ENCODE measurements at places on chromosomes 13 and 19.

DNA sequence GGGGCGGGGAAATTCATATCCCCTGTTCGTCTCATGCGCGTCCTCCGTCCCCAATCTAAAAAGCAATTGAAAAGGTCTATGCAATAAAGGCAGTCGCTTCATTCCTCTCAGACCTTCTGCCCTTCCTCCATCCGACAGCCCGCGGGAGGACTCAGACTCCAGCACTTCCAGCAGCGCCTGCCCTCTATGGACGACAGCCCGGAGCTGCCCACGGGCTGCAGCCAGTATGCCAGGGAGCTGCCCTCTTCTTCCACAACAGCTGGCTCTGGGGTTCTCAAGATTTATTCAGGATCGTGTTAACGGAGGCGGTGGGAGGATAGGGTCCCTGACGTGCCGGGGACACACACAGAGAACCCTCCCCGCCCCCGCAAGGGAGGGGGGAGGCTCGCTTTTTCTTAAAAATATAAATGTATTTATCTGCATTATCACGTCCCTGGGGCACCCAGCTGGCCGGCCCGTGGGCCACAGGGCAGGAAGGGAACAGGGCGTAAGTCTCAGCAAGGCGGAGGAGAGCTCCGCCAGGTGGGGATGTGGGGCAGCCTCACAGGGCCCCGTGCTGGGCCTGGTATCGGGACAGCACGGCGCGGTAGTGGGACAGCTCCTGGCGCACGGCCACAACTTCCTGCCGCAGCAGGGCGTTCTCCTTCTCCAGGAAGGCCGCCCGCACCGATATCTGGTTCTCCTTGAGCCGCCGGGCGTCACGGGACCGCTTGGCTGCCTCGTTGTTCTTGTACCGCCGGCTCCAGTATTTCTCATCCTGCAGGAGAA is 6.7 kb downstream of the DBP start:
- peak; percentile 64 for DNase-seq

DNA sequence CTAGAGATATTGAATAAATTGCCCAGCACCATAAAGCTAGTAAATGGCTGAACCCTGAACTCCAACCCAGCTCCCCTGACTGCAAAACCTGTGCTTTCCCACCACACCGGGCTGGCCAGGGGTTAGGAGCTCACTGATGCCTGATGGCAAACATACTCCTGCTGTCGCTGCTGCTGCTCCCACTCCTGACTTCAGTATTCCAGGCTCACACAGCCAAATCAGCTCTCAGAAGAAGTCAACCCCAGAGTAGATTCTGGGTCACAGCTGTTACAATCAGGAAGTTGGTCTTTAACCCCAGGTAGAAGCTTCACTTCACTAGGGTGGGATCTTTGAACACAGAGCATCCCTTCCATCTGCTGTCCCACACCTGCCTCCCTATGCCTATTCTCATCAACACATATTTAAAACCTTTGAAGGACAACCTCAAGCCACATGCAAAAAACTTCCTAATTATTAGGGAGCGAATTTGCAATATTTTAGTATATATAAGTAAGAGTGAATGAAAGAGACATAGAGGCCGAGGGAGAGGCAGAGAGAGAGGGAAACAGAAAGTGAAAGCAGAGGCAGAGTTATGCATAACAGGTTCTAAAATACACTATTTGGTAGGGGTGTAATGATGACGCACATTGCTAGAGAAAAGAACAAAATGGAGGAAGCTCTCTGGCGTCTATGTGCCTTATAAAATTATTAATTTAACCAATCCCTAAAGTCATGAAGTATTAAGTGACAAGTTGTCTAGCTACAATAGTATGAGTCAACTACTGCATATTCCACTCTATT is 99.4 kb upstream of the SERP2 start:
- DNase-seq = peak; percentile 81

DNA sequence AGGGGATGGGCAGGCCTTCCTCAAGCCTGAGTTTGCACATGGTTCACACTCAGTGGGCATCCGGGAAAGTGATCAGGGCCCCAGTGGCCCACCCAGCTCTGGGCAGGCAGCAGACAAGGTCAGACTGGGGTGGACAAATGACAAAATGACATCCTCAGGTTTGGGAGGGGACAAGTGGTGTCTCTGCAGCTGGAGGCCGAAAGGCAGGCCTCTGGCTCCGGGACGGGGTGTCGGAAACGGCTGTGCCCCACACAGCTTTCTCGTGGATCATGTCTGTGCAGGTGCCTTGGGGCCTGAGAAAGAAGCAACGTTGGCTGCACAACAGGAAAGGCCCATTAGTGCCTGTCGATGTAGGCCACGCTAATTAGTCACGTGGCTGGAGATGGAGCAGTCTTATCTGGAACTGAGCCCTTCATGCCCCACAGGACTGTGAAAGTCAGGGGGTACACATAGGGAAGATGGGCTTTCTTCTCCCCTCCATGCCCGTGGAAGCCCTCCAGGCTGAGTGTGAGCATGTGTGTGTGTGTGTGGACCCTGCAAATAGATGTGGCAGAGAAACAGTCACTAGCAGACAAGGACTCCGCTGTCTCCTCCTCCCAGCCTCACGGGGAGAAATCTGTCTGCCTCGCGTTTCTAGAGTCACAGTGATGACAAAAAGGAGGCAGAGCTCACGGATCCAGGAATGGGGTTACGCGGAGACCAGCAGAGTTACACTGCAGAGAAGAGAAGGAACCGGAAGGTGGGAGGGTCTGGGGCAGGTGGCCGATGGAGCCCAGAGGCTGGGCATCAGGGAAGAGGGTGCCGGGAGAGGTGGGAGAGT is 44.2 kb downstream of the CHST8 start:
- no peak for DNase-seq

- no peak for DNase-seq
These were observed 78.0 kb downstream of the KLF5 start for GRCh38 chr13:73136776-73137175.

DNA sequence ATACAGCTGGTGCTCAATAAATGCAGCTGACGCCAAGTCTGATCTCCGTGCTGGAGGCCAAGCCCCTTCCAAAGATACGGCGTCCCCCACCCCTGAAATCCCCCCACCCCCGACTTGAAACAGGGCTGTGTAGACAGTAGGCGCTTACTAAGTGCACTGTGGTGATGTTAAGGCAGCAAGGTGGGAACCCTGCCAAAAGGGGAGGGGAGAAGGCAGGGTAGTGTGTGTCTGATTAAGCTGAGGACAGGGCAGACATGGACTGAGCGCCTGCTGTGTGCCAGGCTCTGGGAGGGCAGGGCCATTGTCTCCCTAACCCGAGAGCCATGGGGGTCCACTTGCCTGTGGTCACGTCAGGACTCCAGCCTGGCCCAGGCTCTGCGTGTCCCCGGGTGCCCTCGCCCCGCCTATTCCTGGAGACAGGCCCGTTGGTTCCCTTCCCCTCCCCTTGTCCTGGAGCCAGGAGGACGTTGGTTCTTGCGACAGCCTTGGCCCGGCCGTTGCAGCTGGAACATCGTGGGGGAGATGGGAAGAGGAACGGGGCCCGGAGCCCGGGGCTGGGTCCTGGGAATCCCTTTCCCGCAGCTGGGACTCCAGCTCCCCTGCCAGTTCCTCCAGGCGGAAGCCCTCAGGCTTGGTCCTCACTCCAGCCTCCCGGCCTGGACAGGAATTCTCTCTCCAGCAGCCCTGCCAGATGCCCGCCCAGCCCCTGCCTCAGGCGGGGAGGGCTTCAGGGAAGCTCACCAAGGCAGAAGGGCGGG is 1.7 kb upstream of the ELANE start:
- peak; percentile 32 for DNase-seq

GRCh38 chr13:104592127-104592526 is 1525.9 kb upstream of the SLC10A2 start:
- peak; percentile 15 for DNase-seq

- DNase-seq = no peak
These were observed 149.8 kb downstream of the DLEU7 start for GRCh38 chr13:50693727-50694126.

DNA sequence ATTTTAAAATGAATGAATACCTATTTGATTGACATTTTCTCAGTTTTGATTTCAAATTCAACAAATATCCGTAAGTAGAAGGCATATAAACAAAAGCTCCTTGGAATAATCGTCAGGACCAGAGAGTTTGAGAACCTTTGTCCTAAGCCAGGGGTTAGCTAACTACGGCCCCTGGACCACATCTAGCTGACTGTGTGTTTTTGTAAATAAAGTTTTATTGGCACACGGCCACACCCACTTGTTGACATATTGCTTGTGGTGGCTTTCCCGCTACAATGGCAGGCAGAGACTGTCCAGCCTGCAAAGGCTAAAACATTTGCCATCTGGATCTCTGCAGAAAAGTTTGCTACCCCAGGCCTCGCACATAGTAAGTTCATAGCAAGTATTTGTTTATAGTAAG is 83.4 kb downstream of the GNG7 start:
- DNase-seq = no peak

- DNase-seq = no peak
These were observed 233.9 kb downstream of the ZIC5 start for GRCh38 chr13:99737481-99738245.

DNA sequence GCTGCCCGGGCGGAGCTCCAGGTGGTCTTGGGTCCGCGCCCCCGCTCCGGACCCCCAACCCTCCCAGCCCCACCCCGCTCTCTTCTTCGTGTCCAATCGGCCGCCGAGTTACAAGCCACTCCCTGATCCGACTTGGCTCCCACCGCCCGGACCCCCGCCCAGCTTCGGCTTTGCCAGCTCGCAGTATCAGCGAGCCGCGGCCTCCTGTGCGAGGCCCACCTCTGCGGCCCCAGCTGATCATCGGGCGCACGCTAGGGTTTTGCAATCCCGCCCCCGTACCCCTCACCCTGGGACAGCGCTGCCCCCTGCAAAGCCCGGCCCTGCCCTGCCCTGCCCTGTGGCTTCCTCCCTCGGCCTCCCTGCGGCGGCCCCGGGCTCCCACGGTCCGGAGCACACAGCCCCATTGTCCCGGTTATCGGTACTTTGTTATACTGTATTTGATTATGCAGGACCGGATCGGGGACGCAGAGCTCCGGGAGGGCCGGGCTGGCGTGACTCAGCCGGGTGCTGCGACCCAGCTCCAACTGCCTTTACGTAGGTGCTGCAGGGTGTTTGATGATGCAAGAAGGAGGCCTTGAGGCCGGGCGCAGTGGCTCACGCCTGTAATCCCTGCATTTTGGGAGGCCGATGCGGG is 598 bp upstream of the LPAR2 start:
- DNase-seq = peak; percentile 97

DNA sequence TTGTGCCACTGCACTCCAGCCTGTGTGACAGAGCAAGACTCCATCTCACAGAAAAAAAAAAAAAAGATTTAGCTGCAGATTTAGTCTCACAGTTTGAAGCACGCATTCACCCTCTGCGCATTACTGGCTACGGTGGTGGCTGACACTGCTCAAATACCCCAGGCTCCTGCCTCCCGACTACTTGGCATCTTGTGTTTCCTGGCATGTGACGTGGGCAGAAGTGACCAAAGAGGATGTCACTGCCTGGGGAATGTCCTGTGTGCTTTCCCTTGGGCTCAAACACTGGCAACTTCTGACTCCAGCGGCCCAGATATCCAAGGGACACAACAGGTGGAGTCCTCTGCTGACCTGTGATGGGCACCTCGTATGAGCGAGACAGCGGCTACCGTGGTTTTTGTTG is 24.7 kb upstream of the EIF3G start:
- DNase-seq = no peak

GRCh38 chr13:98658131-98658530 is 81.2 kb upstream of the STK24 start:
- peak; percentile 33 for DNase-seq

- no peak for DNase-seq
These were observed 39.9 kb downstream of the MRPL57 start for GRCh38 chr13:21216332-21216731.

- no peak for DNase-seq
These were observed 24.5 kb downstream of the PPP5C start for GRCh38 chr19:46371371-46371901.

DNA sequence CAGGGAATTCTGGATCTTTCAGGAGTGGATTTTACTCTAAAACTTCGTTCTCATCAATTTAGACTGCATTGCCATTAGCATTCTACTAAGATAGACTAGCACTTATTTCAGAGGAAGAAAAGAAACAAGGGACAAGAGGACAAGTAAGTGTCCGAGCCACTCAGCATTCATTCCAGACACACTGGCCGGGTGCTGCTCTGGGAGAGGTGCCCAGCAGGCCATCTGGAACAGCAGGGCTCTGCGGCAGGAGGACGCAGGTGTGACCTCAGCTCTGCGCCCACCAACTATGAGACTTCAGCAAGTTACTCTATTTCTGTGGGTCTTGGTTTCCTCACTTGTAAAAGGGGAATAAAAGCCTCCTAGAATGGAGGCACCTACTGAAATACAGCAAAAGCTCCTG is 4.2 kb downstream of the EPS15L1 start:
- no peak for DNase-seq

DNA sequence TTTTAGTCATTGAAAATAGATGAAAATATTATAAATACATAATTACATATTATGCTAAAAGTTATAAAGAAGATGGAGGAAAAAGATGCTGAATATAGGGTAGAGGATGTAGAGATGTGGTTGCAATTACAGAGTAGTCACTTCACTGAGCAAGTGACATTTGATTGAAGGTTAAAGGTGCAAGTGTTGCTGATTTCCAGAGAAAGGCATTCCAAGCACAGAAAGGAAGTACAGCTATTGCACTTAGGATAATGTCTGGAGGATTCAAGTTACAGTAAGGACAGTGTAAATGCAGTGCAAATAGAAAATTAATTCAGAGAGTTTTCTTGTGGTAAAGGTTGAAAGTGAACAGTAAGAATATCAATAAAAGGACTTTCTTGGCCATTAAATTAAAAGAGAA is 1721.8 kb downstream of the PCDH9 start:
- DNase-seq = no peak

GRCh38 chr19:44303976-44304568 is 753 bp downstream of the ZNF235 start:
- peak; percentile 34 for DNase-seq

DNA sequence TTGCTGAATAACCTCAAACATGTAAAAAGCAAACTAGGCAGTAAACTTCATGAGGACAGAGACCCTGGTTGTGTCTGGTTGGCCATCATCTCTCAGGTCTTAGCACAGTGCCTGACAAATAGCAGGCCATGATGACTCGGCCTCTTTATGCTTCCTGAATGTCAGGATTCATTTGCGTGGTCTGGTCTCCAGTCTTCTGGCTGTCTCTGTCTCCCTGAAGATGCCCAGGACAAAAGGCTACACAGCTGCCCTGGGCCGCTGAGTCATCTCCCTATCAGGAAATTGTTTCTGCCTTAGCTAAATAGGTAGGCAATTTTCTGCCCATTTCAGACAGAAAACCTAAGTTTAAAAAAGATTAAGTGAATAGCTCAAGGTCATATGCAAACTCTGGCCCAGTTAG is 84.1 kb upstream of the FNDC3A start:
- peak; percentile 13 for DNase-seq

DNA sequence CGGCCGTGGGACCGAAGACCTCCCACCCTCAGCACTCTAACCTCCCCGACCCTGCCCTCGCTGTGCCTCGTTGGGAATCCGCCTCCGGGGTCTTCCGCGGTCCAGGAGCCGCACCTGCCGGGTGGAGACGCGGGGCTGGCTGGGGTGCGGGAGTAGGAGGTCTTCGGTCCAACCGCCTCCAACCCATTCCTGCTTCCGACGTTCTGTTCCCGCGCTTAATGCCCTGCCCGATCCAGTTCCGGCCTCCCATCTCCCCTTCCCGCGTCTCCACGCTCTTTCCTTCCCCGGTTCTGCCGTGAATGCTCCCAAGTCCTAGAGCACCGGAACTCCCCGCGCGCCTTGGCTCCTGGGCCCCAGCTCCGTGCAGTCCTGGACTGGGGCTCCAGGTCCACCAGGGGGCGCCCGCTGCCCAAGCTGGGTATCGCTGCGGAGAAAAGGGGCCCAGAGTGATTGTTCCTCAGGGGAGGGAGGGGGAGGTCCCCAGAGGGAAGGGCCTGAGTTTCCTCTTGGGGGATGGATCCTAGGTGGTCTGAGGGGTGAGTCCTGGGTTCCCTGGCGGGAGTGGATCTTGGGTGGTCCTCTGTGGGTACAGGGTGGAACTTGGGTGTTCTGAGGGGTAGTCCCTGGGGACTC is 14.1 kb upstream of the TNFSF9 start:
- peak; percentile 76 for DNase-seq
